GM19239 (cell line): ENCODE measurements at places on chromosomes 13 and 19.

- no peak for DNase-seq
Observed at GRCh38 chr19:50628146-50628545, 11.5 kb downstream of the SYT3 start.

- no peak for DNase-seq
Observed at GRCh38 chr19:18193388-18194180, 566 bp downstream of the MPV17L2 start.

DNA sequence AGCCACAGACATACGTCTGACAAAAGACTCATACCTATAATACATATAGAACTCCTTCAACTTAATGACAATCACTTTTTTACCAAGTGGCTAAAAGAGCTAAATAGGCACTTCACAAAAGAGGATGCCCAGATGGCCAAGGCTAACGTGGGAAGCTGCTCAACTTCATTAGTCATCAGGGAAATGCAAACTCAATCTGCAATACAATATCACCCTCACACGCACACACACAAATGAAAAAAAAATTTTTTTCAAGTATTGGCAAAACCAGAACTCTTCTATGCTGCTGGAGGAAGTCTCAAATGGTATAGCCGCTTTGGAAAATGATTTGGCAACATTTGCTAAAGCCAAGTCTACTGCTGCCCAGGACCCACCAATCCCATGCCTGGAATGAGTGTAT, 14.6 kb upstream of the DNMT1 start:
- DNase-seq = no peak

DNA sequence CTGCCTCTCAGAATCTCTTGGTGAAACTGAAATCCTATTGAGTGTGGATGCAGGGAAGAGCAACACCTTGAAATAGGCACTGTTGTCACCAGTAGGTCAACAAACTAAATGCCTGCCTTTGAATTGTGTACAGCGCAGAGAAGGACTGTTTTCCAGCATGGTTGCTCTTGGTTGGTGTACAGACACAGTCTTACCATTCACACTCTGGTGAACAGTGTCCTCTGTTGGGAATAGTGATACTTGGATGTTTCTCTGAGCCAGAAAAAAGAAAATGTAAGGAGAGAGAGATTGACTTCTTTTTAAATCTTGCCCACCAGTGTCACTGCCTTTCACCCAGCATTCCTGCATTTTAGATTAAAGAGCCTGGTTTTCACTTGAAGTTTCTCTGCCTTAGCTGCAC, 179.7 kb downstream of the STK24 start:
- DNase-seq = no peak

DNA sequence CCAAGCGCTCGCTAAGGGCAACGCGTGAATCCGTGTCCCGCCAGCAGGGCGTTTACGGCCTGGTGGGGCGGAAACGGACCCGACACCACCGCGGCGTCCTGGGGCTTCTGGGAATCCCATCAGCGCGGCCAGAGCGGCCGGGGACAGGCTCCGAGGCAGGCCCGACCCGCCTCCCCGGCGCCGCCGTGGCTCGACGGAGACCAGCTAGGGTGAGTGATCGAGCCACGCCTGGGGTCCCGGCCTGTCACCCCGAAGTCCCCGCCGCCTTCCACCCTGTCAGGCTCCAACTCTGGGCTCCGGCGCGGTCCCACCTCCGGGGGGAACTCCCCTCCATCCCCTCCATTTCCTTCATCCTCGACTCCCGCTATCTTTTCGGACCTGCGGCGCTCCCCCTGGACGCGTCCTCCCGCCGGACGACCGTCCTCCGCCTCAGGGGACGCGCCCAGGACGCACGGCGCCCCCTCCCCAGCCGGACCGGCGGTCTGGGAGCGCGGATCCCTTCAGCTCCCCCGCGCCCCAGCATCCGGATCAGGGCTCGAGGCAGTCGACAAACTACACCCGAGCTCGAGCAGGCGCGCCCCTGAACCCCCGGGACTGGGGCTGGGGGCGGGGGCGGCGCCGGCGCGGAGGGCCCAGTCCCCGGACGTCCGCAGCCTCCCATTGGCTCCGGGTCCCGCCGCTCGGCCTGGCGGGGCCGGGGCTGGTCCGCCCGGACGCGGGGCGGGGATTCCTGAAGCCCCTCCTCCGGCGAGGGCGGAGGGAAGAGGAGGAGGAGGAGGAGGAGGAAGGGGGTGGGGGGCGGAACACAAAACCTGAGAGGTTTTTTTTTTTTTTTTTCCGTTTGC, 638 bp upstream of the BICRA start:
- DNase-seq = peak; percentile 95

DNA sequence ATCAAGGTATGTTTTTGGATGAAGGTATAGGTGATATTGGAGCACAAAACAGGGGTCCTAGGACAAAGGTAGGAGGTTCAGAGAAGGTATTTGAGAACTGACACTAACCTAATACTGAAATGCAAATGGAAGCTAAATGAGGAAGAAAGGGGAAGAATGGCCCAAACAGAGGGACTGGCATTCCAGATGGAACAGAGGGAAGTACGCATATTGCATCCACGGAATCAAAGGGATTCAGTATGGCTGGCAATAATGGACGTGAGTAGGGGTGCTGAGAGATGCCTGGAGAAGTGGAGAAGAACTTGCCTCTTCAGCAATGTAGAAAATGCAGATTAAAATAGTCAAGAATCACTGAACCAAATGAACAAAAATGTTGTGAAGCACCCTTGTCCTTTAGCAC, 283.5 kb upstream of the DACH1 start:
- no peak for DNase-seq

GRCh38 chr19:1407528-1408299, at the start of gene DAZAP1:
Gene DAZAP1, plus strand, starts transcription at chr19:1407586. Its CDS starts 188 bp downstream, at chr19:1407774.
- no peak for DNase-seq

- no peak for DNase-seq
Observed at GRCh38 chr13:28117689-28118377, 17.5 kb upstream of the FLT3 start.

GRCh38 chr13:110944121-110944967, 29.5 kb upstream of the ANKRD10 start:
- peak; percentile 25 for DNase-seq

- no peak for DNase-seq
Observed at GRCh38 chr19:11281356-11282049, 14.5 kb upstream of the TSPAN16 start.
